Retina (tissue), 1 donor: ENCODE measurements at places on chromosomes 1 and 21.

GRCh38 chr1:1941211-1941841 is 22.2 kb upstream of the TMEM52 start:
- DNase-seq: no peak

- no peak for DNase-seq
Observed at GRCh38 chr1:28538286-28538685, 14.6 kb upstream of the TRNAU1AP start.

- DNase-seq: no peak
Observed at GRCh38 chr1:15120251-15120945, 33.1 kb upstream of the TMEM51 start.

- no peak for DNase-seq
Observed at GRCh38 chr1:9902060-9902452, 8.0 kb downstream of the CTNNBIP1 start.

GRCh38 chr1:115091572-115091971 is 2.3 kb upstream of the TSPAN2 start:
- DNase-seq: no peak

DNA sequence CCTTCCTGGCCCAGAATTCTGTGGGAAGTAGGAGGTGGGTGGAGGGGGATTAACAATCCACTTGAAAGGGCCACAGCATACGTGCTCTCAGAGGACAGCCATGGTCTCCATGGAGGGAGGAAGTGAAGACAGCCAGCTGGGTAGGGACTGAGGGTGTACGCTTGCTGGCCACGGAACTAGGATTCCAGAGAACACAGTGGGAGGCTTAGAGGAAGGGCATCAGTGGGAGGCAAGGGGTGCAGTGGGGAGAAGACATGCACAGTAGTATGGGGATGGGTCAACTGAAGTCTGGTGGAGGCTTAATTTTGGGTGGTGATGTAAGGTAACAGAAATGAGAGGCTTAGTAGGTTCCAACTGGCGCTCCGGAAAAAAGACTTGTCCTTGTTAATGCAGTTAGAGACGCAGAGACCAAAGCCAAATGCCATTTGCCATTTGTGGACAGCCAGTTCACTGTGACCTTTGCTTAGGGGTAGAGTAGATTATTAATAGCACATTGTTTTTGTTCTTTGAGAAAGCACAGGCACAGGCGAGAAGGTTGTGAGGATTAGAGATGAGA is 103.0 kb downstream of the ZSCAN20 start:
- DNase-seq: no peak

GRCh38 chr21:35102488-35103371 is 53.6 kb upstream of the RUNX1 start:
- DNase-seq: no peak

DNA sequence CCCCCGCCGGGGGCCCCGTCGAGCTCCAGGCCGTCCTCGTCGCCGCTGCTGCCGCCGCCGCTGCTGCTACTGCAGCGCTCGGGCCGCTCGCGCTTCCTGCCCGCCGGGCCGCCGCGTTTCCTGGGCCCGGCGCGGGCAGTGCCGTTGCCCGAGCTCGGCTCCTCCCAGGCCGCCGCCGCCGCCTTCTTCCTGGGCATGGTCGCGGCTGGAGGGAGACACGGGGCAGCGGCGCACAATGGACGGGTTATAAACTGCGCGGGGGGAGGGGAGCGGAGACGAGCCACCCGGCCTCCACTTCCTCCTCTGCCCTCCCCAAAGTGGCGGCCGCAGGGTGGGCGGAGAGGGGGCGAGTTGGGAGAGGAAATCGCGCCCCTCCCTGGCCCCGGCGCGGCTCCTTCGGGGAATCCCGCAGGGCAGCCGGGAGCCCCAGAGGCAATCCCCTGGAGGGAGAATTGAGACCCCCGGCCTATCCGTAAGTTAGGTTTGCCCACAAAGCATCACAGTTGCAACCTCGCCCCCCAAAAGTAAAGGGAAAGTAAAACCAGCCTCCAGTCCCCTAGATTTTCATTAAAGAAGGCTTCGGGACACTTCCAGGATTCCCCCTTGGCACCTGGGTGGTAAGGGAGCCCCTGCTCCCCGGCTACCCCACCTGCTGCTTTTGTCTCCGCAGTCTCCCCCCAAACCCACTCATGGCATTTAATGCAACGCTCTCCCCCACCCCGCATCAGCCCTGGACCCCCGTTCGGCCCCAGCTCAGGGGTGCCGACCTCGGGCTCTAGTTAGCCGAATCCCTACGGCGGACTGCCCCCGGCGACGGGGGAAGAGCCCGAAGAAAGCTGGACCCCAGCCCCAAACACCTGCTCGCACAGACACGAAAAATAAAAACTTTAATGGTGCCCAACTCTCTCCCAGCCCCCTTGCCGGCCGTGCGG is 893 bp downstream of the RCC2 start:
- DNase-seq: peak; percentile 70

DNA sequence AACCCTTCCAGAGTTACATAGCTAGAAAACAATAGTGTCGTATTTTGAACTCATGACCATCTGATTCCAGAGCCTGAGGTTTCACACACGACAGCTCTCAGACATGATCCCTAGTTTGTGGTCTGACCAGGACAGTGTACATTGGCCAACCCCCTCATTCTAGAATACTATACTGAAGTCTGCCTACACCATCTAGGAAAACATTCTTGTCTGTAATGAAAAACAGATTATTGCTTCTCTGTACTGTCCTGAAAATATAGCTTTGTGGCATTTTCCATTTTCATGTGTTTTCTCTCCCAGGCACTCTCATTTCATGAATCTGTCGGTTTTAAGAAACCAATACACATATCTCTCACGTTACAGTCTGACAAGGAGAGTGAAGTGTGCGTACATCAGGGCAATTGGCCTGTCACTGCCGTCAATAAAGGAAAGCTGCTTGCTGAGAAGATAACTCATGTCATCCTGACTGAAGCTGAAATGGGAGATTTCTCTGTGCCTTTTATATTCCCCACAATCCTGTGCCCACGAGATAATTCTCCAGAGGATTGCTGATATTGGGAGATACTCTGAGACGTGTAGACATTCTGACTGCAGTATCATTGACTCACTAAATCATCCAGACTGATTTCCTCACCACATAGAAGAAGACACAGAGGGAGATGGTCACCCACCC is 585.6 kb downstream of the PLPP3 start:
- no peak for DNase-seq

- peak; percentile 94 for DNase-seq
Observed at GRCh38 chr1:42958488-42959319, at the start of gene SLC2A1. Gene SLC2A1 (minus strand): TSS chr1:42958868. CDS start chr1:42958651, 217 bp downstream.

- no peak for DNase-seq
Observed at GRCh38 chr1:174761335-174761734, 238.4 kb upstream of the CACYBP start.

DNA sequence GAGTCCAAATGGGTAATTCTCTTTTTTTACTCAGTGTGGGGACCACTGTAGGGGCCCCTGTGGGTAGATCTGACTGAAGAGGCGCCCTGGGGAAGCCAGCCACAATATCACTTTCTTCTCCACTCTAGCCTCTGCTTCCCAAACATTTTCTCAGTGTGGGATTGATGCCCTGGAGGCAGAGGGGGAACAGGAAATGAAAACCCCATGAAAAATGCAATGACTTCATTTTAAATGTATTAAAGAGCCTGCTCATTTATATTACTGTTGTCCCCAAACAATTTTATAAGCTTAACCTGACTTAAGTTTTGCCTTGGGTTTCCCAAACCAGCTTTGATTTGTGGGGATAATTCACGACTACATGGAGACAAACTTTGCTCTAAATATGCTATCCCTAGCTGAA is 181.9 kb downstream of the C1orf94 start:
- no peak for DNase-seq

GRCh38 chr1:176838276-176838995 is 326.1 kb downstream of the ASTN1 start:
- DNase-seq: no peak

DNA sequence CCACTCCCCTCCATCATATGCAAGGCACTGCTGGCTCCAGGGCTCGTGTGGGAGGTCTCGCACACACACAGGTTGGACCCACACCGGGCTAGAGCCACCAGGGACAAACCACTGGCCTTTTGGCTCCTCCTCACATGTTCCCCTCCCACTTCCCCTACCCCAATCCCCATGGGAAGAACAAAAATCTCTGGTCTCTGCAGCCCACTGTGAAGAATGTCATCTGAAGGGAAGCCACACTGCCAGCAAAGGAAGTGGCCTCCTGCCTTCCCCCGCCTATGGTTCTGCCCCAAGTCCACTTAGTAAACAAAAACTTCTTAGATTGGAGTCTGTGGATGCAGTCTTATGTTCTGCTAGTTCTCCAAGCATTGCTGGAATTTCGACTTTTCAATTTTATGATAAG is 24.2 kb downstream of the OLFML3 start:
- no peak for DNase-seq
